Activated T-helper 1 cell treated with anti-CD3 and anti-CD28 coated beads, Interleukin-2, amount 50 U/mL, for 16 hours (primary cell): ENCODE measurements at places on chromosomes 16 and 17.

- no peak for DNase-seq
Measured at GRCh38 chr17:31902693-31903092, 1.2 kb upstream of the UTP6 start.

GRCh38 chr17:48241131-48241591 lies 133.6 kb downstream of the SNX11 start:
- DNase-seq, result no peak

DNA sequence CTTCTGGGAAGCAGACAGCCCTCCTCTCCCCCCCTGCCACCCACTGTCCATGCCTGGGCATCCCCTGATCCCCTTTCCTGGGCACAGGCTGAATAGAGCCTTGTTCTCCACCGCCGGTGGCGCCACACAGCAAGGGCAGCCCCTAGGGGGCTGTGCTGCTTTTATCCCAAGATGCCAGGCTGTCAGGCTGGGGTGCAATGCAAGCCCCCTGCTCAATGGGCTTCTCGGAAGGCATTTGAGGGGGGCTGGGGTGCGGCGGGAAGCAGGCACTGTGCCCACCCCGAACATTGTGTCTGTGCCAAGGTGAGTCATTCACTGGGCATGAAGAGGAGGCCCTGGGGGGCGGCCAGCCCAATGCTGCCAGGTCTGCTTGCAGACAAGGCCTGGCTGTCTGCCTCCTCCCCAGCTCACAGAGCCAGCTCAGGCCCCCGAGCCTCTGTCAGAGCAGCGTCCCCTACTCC lies 1.5 kb upstream of the GFAP start:
- no peak for DNase-seq

- DNase-seq, result no peak
Measured at GRCh38 chr16:74759564-74759963, 15.1 kb downstream of the FA2H start.

DNA sequence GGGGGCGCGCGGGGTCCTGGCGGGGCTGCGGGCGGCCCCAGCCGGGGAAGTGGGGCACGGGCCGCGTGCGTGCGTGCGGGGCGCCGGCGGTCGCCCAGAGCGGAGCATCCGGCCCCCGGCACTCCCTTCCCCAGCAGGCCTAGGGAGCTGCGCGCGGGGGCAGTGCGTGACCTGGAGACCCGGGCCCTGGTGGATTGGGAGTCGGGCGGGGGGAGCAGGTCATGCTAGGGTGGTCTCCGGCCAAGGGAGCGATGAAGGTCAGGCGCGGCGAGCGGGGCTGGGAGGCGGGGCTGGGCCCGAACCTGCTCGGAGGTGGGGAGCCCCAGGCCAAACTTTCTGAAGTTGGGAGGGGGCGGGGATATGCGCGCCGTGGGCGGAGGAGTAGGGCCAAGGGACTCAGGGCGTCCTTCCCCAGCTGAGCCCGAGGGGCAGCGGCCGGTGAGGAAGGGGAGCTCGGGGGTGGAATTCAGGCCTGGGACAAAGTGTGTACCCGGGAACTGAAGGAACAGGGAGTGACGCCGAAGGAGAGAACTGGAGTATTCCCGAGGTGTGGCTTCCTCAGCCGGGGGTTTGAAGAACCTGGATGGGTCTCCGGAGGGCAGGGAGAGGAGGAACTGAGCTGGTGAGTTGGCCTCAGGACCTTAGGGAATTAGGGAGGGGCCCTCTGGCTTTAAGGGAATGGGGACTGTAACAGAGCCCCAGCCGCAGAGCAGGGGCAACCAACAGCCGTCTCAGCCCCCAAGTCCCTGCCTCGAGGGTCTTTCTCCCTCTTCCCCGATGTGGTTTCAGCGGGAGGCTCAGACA lies 589 bp downstream of the XYLT2 start:
- DNase-seq, result peak; percentile 33

- no peak for DNase-seq
Measured at GRCh38 chr17:73731733-73732132, 87.5 kb upstream of the SDK2 start.
